T-helper 17 cell (primary cell): ENCODE measurements at places on chromosomes 3 and 15.
A peak's percentile ranks its signal among the peaks of the same experiment; 100 is the strongest.

GRCh38 chr15:79872358-79873017 is 24.3 kb downstream of the MTHFS start:
- peak; percentile 18 for DNase-seq

DNA sequence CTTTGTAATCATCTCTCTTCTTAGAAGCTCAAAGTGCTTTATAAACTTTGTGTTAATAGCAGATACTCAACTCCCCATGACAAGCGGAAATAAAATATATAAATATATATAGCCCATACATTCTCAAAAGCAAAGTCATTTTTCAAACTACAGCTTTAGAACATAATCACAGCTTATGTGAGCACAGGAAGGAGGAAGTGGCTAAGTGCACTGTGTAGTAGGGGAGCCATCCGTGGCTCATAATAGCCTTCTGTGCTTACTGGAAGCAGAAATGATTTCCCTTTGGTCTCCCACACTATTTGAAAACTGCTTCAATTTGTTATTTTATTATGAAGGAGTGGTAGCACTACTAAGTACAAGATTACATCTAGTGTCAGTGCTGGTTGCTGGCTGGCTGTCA is 151.4 kb upstream of the ARL6 start:
- DNase-seq, result no peak

- DNase-seq, result no peak
These were observed 3.7 kb downstream of the MELTF start for GRCh38 chr3:197025736-197026480.

DNA sequence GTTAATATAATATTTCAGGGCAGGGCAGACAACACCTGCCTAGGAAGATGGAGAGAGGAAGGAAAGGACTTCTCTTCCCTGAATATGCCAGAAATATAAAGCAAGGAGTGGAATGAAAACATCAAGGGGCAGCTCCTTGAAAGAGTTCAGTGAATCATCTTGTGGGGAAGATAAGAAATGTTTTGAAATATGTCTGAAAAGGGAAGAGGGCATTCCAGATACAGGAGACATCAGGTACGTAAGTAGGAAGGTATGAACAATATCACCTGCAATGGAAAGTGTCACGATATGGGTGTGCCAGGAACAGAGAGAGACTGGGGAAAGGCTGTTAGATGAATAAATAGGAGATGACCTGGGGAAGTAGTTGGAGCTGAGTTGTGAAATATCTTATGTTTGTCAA is 75.8 kb upstream of the WDR72 start:
- no peak for DNase-seq
